ENCODE measurements at places on chromosomes 6 and 20. TPM values are rescaled to one million over a fixed set of nuclear protein-coding genes. Genes with fewer than 3 reads are reported as not detected.

- no peak overlapping the region for H3K27ac ChIP-seq
- no peaks in the 10 kb centered on the region for H3K36me3 ChIP-seq
- H3K4me3 ChIP-seq: no peak overlapping the region
- H3K4me1 ChIP-seq: no peaks in the 10 kb centered on the region
- no peak for DNase-seq
- no peaks in the 10 kb centered on the region for H3K27me3 ChIP-seq
Measured at GRCh38 chr6:161440299-161440698, 166.4 kb upstream of the AGPAT4 start.

DNA sequence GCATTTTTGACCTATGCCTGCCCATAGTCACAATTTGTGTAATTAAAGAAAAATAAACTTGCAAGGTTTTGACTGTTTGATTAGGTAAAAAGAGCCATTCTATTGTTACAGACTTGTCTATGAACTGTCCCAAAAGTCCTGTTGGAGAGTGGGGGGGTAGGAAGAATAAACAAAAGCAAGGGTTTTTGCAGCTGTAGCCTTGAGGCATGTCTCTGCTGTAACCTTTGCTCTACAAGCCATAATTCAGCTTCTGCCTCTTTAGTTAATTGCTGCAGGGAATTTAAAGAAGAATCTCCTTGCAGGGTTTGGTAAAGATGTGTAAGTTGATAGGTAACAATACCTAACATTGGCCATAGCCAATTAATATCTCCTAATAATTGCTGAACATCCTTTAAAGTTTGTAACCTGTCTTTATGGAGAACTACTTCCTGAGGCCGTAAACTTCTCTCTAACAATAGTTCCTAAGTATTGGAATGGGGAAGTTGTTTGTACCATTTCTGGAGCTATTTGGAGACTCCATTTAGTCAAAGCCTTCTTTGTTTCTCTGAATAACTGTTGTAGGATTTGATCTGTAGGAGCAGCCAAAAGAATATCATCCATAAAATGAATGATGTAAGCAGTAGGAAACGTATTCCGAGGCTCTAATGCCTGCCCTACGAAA is 7.9 kb upstream of the ABHD12 start:
- no peaks in the 10 kb centered on the region for H3K27me3 ChIP-seq
- H3K4me1 ChIP-seq: no peaks in the 10 kb centered on the region
- H3K27ac ChIP-seq: no peak overlapping the region
- H3K36me3 ChIP-seq: no peaks in the 10 kb centered on the region
- DNase-seq: no peak
- H3K4me3 ChIP-seq: no peak overlapping the region

GRCh38 chr6:41332241-41332640 is 3.2 kb upstream of the NCR2 start:
- H3K27me3 ChIP-seq: peaks cover 5% of the 10 kb centered on the region
- no peak overlapping the region for H3K27ac ChIP-seq
- H3K36me3 ChIP-seq: no peaks in the 10 kb centered on the region
- no peak overlapping the region for H3K4me3 ChIP-seq

GRCh38 chr20:57374931-57375651 is 16.1 kb upstream of the RBM38 start:
- peak overlapping the region; percentile 55 for H3K27ac ChIP-seq
- H3K4me1 ChIP-seq: no peaks in the 10 kb centered on the region

The COL9A3 gene
- 26.1 TPM for total RNA-seq

- no peak overlapping the region for H3K27ac ChIP-seq
- H3K4me3 ChIP-seq: no peak overlapping the region
- DNase-seq: no peak
Measured at GRCh38 chr6:14983599-14984518, 262.0 kb upstream of the JARID2 start.

The TNXB gene
- total RNA-seq: 56.9 TPM

DNA sequence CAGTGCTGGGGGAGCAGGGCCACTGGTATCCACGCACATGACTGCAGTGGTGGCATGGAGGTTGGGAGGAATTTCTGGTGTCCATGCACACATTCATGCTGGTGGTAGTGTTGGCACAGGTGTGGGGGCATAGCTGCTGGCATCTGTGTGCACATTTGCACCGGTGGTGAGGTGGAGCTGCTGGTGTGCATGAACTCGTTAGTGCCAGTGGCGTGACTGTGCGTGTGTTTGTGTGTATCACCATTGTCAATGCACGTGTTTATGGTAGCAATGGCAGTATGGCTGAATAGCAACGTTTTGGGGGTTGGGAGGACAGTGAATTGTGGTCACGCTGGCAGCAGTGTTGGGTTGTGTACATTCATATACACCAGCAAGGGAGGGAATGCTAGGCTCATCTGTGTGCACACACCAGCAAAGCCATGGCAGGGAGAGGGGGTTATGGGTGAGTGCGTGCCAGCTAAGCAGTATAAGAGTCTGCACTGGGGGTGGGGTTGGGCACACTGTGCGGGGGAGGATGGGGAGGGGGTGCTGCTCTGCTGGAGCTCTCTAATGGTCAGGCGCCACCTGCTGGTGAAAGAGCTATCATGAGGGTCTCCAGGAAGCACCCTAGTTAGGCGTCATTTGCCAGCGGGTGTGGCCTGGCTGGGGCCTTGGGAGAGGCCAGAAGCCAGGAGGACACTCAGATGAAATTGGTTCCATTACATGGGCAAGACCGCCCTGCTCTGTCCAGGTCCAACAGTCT is 626.1 kb upstream of the ID4 start:
- no peaks in the 10 kb centered on the region for H3K36me3 ChIP-seq
- H3K4me1 ChIP-seq: no peaks in the 10 kb centered on the region
- no peak for DNase-seq
- no peak overlapping the region for H3K4me3 ChIP-seq
- H3K27ac ChIP-seq: no peak overlapping the region
- H3K27me3 ChIP-seq: no peaks in the 10 kb centered on the region
